Activated naive CD4-positive, alpha-beta T cell treated with anti-CD3 and anti-CD28 coated beads, Interleukin-2, amount 10 ng/mL, durations not matched to agents 7 days and 5 days (primary cell): ENCODE measurements at places on chromosomes 7 and 10.

GRCh38 chr10:91493313-91493712 lies 83.2 kb downstream of the HECTD2 start:
- DNase-seq: no peak

GRCh38 chr7:141874787-141875186 lies 33.5 kb upstream of the PRSS37 start:
- no peak for DNase-seq

DNA sequence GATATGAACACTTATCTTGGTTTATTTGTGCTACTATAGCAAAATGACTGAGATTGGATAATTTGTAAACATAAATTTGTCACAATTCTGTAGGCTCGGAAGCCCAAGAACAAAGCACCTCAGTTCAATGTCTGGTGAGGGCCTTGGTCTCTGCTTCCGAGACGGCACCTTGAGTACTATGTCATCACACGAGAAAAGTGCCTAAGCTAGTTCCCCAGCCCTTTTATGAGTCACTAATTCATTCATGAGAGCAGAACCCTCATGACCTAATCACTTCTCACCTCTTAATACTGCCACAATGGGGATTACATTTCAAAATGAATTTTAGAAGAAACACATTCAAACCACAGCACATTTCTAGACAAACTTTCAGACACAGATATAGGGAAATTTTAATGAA lies 52.0 kb upstream of the PRSS1 start:
- DNase-seq: no peak

GRCh38 chr7:151056666-151057505 lies 811 bp downstream of the CDK5 start:
- no peak for DNase-seq

GRCh38 chr7:147304376-147304775 lies 1187.8 kb downstream of the CNTNAP2 start:
- DNase-seq: no peak
